ENCODE measurements at places on chromosomes 1 and 21.

DNA sequence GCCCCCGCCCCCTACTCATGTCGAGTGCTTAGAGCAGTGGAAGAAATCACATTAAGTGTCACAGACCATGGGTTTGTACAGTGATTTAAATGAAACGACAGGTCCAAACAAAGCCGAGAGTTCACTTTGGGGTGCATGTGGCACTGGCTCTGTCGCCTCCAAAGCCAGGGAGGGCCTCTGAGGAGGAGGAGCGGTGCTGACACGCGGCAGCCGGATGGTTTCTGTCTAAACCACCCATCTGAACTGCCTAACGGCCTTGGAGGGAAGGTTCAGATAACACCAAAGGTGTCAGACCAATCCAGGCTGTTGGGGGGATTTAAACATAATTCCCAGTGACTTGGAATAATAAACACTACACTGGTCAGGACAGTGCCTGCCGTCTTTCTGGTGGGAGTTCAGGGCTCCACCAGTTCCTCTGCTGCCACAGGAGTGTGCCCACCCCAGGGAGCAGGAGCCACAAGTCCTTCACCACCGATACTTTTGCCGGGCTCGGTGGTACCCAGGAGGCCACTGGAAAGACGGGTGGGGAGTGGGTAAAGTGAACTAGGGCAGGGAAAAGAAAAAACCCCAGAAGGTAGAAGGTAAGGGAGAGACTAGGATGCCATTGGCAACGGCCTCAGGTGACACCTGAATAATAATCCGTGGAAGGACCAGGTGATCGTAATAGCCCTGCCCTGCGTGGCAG is 78.2 kb downstream of the SLC66A1 start:
- no peak for DNase-seq

DNA sequence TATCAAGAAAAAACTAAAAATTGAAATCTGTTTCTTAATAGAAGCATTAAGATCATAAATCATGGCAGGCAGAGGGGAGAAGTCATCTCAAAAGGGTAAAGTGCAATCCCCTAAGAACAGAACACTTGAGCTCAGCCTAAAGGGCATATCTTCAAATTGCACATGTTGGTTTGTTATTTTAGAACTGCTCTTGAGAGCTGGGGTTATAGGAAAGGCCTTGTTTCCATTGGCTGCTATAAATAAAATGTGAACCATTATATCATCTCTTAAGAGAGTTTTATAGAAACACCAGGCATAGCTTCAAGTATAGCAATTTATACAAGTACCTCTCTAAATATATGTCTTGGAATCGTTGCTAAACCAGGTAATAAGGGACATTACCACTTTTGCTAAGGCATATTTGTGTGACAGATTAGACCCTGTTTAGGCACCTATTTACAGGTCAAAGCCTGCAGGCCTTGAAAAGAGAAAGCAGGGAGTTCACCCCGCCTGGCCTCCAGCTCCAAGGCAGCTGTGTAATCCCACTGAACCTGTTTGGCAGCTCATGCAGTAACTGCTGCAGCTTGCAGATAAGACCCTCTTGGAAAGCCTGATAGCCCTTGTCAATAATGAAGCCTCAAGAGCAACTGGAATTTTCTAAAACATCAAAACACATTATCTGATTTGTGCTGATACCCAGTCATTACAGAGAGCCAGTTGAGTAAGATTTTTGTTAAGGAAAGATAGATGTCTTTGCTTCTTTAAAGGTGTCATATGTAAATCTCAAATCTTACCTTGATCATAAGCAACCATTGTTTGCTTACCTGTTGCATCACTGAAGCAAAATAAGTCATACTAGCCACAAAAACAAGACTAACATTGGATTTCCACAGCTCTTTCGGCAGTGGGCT is 24.2 kb upstream of the SYDE2 start:
- DNase-seq, result no peak

- no peak for DNase-seq
These were observed 42.4 kb downstream of the OLFML3 start for GRCh38 chr1:114021665-114022099.

GRCh38 chr1:66197785-66198184 is 336.2 kb upstream of the SGIP1 start:
- DNase-seq, result no peak

- DNase-seq, result no peak
These were observed 328 bp downstream of the MYCL start for GRCh38 chr1:39901464-39901713.

GRCh38 chr1:101075926-101076325 is 50.3 kb upstream of the DPH5 start:
- DNase-seq, result no peak

DNA sequence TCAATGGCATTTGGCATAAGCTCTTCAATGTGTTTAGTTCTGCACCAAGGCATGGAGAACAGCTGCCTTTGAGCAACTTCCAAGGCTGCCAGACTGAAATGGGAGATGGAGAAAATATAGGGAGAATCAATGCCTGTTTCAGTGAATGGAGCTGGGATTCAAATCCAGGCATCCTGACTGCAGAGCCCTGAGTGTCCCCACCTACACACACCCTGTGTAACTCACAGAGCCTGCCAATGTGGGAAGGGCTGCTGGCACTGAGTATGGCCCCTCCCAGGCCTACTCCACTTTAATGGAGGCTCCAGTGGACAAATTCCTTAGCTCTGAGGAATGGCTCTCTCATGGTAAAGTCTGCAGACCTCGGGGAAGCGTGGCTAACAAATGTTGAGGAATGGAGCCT is 145.6 kb upstream of the TNR start:
- no peak for DNase-seq

GRCh38 chr21:14870853-14871149 is 194.0 kb downstream of the NRIP1 start:
- DNase-seq, result no peak

- DNase-seq, result no peak
These were observed 12.4 kb downstream of the KCNQ4 start for GRCh38 chr1:40795811-40796586.

- no peak for DNase-seq
These were observed 11.8 kb downstream of the TSSK3 start for GRCh38 chr1:32373996-32374592.

DNA sequence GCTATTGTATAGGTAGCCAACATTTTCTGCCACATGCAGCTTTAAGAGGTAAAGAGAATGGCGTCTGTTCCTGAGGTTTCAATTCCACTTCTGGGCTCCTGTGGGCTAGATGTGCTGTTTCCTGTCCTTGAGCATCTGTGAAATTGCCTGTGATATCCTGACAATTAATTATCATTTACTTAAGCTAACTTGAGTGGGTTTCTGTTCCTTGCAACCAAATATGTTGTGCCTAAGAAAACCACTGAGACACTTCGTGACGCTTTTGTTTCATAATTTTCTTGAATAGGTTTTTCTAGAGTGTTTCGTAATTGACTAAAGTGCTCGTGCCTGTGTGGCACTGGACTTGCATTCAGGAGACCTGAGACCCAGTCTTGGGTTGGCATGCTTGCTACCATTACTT is 127.3 kb upstream of the POU3F1 start:
- DNase-seq, result no peak

DNA sequence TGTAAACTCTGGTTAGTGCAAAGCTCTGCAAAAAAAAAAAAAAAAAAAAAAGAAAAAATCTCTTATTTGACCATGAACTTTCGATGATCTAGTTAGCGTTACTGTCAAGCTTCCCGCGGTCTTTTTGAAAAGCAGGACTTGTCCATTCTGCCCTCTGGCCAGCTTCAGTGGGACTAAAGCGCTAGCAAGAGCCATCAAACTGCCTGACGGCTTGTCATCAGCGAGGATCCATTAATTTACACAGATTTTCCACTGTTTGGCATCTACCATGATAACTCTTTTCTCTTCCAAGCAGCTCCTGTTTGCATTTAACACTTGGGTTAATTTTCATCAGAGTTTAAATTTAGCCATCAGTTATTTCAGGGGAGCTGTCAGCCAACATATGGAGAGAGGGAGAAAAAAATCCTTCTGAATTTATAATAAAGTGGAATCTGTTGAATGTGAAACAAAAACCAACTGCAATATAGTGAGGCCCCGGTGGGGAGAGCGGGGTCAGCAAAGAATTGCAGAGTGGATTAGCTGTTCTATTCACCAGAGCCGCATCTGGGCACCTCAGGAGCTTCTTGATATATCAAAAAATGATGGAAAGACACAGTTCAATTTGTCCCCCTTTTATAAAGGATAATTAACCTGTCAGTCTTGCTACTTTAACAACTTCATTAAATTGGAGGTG is 298.2 kb downstream of the SPATA17 start:
- no peak for DNase-seq

GRCh38 chr1:201676197-201676596 is 137.3 kb downstream of the NAV1 start:
- no peak for DNase-seq

DNA sequence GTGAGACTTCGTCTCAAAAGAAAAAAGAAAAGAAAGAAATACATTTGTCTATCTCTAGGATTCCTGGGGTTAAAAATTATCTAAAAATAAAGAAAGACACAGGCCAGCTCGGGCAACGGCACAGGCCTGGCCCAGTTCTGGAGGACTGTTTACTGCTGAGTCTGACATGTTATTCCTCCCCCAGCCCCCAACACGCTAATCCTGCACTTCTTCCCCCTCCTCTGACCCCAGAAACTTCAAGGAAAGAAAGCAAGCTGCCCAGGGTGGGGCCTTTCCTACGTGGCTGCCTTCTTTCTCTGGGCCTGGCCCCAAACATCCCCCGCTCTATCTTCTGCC is 40.0 kb downstream of the ACOT7 start:
- DNase-seq, result no peak
